ENCODE measurements at places on chromosomes 2 and 18.

DNA sequence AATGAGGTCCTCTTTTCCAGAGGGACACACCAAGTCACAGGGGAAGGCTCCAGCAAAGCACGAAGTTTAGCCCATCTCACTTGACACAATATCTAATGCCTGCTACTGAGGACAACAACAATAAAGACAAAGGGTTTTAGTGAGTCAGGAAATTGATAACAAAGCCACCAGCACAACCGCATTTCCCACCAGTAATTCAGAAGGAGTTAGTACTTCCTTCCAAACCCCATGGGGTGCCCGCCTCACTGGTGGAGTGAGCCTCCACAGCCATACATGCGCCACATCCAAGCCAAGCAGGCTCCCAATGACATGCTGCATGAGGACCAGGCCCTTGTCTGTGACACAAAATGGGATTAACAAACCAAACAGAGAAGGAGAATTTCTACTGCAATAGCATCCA is 40.1 kb downstream of the MRPL35 start:
- no peak for DNase-seq

DNA sequence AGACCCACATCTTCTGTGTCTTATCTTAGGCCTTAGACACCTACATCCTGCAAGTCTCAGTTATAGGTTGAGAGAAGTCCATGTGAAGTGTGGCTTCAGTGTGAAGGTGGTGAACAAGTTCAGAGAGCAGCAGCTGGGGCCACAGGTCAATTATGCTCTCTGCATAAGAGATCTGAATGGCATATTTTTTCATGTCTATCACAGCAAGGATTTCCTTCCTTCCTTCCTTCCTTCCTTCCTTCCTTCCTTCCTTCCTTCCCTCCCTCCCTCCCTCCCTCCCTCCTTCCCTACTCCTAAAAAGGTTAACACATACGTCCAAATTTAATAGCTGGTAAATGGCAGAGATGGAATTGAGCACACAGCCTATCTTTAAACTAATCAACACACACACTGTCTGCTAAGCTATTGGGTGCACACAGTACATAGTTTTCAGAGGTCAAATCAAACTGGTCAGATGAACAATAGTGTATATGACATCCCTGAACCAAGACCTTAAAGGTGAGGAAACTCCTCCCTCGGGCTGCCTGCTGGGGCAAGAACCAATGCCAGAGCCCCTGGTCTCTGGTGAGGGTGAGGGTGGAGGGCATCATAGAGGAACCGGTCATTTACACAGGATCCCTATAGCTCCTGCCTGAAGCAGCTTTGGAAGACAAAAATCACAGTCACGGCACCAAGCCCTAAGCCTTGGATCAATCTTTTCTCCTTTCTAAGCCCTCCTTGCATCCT is 240.9 kb downstream of the ICOS start:
- no peak for DNase-seq

- no peak for DNase-seq
Observed at GRCh38 chr2:239822146-239822831, 202.9 kb downstream of the NDUFA10 start.

DNA sequence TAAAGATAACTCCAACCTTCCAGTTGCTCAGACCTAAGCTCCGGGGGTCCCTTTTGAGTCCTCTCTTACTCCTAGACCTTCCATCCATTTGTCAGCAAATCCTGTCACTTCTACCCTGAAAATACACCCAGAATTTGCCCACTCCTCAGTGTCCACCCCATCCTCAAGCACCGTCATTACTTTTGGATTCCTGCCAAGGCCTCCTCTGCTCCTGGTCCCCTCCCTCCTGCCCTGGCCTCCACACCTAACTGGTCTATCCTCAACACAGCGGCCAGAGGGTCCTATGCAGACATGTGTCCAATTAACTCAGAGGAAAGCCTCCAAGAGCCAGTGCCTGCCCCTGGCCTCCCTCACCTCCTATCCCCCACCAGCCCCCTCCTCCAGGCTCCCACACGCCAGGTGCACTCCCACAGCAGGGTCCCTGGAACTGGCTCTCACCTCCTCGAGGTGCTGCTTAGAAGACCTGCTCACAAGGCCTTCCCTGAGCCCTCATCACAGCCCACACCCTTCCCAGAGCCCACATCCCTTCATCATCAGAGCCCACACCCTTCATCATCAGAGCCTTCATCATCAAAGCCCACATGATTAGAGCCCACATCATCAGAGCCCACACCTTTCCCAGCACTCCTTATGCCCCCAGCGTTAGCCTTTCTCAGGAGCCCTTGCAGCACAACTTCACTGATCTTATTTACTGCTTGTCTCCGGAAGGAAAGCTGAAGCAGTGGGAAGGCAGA is 20.4 kb downstream of the FAM178B start:
- no peak for DNase-seq

GRCh38 chr2:2244508-2244907 is 86.6 kb downstream of the MYT1L start:
- no peak for DNase-seq

- DNase-seq: no peak
Observed at GRCh38 chr2:168705534-168706470, 96.6 kb upstream of the NOSTRIN start.

DNA sequence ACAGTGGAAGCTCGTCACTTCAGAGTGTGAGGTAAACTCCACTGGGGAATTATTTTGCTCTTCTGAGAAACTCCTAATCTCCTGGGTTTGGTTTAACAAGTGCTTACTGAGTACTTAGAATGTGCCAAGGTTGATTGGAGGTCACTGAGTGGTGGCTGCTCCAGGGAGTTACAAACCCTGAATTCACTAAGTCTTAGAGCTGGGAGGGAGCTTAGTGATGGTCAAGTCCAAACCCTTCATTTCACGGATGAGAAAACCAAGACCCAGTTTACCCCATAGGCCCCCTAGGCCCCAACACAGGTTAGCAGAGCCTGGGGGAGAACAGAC is 52.0 kb downstream of the SLC4A5 start:
- DNase-seq: no peak
